ENCODE measurements at places on chromosomes 16 and 17.
A peak's percentile ranks its signal among the peaks of the same experiment; 100 is the strongest.

- no peak for DNase-seq
These were observed 19.4 kb upstream of the ENGASE start for GRCh38 chr17:79055197-79055596.

- no peak for DNase-seq
These were observed 11.8 kb downstream of the C16orf74 start for GRCh38 chr16:85738923-85739715.

DNA sequence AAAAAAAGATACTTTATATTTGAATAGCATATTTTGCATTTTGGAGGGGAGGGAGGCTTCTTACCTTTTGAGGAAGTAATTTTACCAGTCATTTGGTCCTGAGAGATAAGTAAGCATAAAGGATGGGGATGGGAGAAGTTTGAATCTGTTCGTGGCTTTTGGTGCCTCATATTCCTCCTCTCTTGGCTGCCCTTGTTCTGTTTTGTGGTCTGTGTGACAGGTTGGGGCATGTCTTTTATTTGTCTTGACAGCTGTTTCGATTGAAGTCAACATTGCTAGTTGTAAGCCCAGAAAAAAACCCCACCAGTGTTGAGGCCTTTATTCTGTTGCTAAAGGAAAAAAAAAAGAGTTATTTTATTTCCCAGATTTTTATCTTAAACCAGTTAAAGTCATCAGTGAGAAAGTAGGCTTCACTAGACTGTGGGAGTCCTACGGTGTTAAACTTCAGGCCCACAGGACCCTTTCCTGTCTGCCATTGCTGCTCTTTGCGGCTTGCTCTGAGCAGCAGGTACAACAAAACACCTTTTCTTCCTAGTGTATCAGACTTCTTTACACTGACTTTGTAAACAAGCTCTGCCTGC lies 11.4 kb downstream of the SLC7A6 start:
- DNase-seq = no peak

DNA sequence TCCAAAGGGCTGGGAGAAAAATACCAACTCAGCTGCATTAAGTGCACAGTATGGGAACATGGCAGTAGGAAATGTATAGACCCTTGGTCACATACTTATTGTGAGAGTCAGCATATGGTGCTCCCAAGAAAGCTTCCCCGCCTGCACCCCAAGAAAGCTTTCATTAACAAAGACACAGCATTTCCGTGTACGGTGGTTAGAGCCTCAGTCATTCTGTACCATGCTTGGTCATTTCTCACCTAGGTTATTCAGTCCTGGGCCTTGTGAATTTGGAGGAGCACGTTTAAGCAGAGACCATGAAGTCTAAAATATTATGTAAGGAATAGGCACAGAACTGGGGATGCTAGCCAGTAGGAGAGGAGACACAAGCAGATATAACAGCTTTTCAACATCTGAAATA lies 56.1 kb downstream of the ESRP2 start:
- no peak for DNase-seq

GRCh38 chr16:56295739-56296527 lies 104.6 kb downstream of the GNAO1 start:
- DNase-seq = peak; percentile 32

DNA sequence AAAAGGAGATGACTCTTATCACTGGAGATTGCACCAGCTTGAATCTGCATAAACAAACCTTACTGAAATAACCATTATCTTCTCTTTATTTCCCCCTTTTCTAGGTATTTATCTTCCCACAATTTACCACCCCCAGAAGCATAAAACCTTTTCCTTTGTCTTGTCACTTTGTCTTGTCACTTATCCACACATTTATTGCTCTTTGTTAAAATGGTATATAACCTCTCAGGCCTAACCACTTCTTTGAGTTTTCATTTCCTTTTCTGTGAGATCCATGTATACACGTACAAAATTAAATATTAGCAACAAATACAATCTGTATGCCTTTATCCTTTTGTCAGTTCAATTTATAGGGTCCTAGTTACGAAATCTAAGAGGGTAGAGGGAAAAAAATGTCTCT lies 122.9 kb downstream of the CACNG3 start:
- DNase-seq = no peak

- no peak for DNase-seq
These were observed 16.8 kb upstream of the MTSS2 start for GRCh38 chr16:70702624-70703023.

DNA sequence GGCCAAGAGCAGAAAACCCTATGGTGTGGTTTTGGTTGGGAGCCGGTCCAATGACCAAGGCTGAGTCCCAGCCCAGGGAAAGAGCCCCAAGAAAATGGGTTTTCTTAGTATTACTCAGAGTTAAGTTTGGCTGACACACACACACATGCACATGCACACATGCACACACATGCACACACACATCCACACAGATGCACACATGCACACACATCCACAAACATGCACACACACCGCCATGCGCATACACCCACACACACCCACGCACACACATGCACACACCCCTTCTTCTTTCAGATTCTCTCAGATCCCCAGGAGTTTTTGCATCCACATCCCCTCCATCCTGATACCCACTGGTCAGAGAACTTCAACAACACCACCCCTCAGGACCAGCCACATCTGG lies 9.1 kb downstream of the ABCC12 start:
- no peak for DNase-seq

GRCh38 chr17:62705778-62706597 lies 78.5 kb downstream of the MRC2 start:
- no peak for DNase-seq

DNA sequence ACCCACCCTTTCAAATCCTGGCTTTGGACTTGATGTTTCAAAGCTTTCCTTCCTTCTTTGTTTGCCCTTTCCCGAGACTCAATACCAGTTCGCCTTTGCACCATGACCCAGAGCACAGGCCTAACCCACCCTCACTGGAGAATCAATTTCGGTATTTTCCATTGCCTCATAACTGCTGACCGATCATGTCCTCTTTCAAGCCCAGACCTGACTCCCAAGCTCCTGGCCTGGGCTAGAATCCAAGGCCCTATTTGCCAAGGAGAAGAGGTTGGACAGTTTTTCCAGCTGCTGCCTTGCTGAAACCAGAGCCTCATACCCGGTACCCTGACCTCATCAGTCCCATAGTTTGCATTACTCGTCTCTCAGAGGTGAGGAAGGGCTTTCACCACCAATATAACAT lies 35.3 kb upstream of the HELZ start:
- no peak for DNase-seq

DNA sequence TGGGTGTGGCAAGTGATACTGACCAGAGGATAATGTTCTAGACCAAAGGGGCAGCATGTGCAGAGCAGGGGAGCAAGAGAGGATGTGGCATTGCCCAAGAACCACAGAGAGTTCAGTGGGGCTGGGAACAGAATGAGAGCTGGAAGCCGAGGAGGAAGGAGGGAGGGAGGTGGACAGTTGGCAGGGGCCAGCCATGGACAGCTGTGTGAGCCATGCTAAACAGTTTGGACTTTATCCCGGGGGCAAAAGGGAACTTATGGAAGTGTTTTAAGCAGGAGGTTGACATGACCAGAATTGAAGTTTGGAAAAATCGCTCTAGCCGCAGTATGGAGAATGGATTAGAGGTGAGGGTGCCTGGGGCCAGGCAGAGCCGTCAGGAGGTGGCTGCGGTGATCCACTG lies 29.4 kb upstream of the TMEM132E start:
- no peak for DNase-seq

DNA sequence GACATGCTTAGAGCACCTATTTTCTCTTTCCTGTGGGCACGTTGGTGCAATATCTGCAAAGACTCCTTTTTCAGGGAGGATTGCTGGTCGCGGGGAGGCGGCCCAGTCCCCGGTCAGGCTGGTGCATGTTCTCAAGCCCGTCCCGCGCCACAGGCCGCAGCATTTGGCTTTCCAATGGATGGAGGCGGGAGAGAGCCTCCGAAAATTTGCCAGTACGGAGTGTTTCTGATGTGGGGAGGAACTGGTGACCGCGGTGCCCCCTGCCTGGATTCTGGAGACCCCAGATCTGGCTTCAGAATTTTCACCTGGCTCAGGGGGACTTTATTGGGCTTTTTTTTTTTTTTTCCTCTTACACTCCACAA lies 2.3 kb downstream of the CMIP start:
- no peak for DNase-seq

- DNase-seq = no peak
These were observed at the start of gene CHD9NB for GRCh38 chr16:53052519-53053501. CHD9NB (minus strand) TSS chr16:53052897; CDS start chr16:53044158, 8,739 bp downstream.

GRCh38 chr17:17638467-17638866 lies 42.8 kb upstream of the RAI1 start:
- no peak for DNase-seq

GRCh38 chr17:58233543-58233942 lies 4.8 kb upstream of the LPO start:
- no peak for DNase-seq

DNA sequence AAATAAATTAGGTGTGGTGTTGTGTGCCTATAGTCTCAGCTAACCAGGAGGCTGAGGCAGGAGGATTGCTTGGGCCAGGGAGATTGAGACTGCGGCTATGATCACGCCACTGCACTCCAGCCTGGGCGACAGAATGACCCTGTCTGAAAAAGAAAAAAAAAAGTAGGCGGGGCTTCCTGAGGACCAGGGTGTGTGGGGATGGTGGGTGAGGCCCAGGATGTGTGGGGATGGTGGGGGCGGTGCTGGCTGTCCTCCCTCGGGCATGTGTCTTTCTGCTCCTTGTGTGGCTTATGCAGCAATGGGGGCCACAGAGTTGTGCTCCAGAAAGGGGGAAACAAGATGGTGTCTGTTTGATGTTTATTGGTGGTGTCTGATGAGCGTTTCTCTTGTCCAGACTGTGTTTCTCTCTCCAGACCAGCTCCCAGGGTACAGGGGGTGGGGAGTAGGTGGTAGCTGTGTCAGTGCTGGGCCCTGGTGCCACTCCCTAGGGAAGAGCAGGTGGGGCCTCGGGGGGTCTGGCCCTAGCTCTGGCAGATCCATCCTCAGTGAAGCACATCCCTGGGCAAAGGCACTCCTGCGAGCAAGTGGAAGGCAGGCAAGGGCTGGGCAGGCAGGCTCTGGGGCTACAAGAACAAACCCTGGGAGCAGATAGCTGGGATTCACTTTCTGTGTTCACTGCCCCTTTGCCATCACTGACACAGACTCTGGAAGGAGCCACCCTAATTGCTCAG lies 2.3 kb downstream of the LCAT start:
- DNase-seq = no peak

GRCh38 chr16:67562526-67562917 lies at the start of gene CTCF:
CTCF (plus strand) TSS chr16:67562526; CDS start chr16:67610833, 48,307 bp downstream.
- no peak for DNase-seq

DNA sequence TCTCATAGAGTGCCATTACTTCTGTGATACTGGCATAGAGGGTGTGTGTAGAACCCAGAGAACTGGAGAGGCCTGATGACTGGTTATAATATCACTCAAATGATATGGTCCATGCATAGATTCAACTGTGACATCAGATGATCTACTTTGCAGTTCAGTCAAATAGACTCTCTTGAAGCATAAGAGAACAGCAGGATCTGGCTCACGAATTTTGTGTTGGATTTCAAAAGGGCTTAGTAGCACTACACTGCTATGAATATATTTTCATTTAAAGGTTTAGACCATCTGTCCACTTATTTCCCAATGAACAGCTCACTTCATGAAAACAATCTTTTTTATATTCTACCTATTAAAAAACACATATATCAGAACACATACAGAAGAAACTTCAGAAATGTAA lies 119.7 kb downstream of the KIF2B start:
- DNase-seq = no peak

DNA sequence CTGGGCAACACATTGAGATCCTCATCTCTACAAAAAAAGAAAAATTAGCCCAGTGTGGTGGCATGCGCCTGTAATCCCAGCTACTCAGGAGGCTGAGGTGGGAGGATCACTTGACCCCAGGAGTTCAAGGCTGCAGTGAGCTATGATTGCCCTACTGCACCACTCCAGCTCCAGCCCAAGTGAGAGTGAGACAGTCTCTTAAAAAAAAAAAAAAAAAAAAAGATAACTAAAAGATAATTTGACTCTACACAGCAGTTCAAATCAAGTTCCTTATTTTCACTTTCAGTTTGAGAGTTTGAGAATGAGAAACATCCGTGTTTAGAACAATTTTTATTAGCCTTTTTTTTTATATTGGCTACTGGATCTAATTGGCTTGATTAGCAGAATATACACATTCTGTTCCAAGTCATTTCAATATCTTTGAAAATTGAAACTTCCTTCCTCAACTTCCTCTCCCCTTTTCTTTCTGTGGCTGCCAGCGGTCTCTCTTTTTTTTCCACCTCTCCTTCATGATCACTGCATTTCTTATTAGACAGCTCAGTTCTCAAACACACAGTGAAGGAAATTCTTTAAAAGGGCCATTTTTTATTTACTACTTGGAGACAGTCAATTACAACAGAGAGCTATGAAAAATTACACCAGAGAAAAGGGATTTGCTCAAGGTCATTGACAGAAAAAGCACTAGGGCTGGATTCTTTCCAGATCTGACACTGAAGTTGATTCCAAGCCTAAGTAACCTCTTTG lies 4.5 kb upstream of the ACSF2 start:
- no peak for DNase-seq

DNA sequence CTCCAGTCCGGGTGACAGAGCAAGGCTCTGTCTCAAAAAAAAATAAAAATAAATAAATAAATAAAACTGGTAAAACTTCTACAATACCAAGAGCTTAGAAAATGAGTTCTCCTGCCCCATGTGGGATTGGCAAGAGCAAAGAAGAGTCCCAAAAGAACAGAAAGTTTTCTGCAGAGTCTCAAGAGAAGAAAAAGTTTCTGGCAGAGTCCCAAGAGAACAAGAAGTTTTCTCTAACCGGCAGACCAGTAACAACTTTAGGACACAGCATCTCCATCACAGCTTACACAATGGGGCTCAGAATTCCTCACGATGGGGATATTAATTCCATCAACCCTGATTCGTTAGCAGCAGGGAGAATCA lies 1.1 kb downstream of the SLC39A11 start:
- DNase-seq = no peak

- DNase-seq = no peak
These were observed 2.1 kb upstream of the SEZ6 start for GRCh38 chr17:29007860-29008455.

- no peak for DNase-seq
These were observed 9.1 kb downstream of the PEMT start for GRCh38 chr17:17582372-17582771.

DNA sequence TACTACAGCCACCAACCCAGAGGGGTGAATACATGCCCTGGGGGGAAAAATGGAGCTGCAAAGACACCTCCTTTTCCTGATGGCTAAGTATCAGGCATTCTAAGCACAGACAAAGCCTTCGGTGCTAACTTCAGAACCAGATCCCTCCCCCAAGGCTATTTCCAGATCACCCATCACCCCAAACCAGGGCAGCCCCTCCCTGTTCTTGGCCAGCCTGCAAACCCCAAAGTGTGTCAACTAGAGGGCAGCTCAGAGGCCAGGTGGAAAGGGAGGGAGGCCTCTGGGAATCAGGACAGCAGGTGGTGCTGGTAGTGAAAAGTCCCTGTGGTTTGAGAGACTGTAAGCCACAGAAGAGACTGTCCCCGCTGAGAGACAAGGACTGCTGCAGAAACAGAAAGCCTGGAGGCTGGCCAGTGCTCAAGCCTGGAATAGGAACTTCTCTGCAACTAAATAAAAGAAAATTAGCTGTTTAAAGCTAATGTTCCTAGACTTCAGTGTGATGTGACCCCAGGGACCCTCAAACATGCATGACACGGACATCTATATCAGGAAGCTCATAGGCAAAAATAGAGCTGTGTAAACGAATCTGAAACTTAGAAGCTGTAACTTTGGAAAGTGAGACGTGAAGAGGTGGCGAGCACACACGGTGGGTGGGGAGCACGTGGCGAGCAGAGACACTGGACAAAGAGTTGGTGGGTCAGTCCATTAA lies 9.1 kb downstream of the TUBG1 start:
- DNase-seq = no peak
